ENCODE measurements at places on chromosomes 2 and 18.

- DNase-seq: no peak
Measured at GRCh38 chr2:144438801-144439631, 80.9 kb downstream of the ZEB2 start.

- no peak for DNase-seq
Measured at GRCh38 chr2:42138163-42139015, 30.8 kb upstream of the EML4 start.

- no peak for DNase-seq
Measured at GRCh38 chr2:147133286-147133908, 711.4 kb upstream of the ACVR2A start.

GRCh38 chr2:40820319-40820718, 368.4 kb upstream of the SLC8A1 start:
- no peak for DNase-seq

DNA sequence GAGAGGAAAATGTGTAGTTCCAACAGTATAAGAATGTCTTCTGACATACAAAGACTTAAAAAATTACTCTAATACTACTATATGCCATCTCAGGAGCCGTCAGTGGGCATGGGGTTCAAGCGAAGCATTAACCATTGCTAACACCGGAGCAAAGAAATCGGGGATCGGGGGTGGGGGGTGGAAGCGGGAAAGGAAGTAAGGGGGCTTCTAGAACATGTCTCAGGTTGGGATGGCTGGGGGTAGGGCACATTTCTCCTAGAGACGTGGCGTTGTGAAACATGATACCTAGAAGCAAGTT, 702 bp downstream of the LMAN1 start:
- DNase-seq: no peak

- DNase-seq: no peak
Measured at GRCh38 chr2:235045336-235045972, 93.6 kb downstream of the SH3BP4 start.

DNA sequence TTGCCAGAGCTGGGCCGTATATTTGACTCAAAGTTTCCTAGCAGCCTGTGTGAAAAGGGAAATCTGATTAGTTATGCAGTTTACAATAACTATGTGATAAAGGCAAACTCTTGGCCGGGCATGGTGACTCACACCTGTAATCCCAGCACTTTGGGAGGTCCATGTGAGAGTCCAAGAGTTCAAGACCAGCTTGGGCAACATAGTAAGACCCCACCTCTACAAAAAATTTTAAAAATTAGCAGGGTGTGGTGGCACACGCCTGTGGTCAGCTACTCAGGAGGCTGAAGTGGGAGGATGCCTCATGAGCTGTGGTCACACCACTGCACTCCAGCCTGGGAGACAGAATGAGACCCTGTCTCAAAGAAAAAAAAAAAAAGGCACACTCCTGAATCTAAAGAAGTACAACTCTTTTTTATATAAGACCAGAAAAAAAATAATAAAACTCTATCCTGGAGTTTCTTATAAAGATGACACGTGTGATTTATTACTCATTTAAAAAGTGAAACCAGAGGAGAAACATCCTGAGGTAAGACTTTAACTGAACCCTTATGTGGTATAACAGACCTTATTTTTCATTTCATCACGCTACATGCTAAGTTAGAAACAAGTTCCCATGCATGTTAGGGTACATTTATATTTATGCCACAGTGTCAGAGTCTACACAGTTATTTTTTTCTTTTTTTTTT, 32.6 kb upstream of the KCMF1 start:
- no peak for DNase-seq

GRCh38 chr2:202060218-202060617, 12.8 kb upstream of the KIAA2012 start:
- DNase-seq: no peak

DNA sequence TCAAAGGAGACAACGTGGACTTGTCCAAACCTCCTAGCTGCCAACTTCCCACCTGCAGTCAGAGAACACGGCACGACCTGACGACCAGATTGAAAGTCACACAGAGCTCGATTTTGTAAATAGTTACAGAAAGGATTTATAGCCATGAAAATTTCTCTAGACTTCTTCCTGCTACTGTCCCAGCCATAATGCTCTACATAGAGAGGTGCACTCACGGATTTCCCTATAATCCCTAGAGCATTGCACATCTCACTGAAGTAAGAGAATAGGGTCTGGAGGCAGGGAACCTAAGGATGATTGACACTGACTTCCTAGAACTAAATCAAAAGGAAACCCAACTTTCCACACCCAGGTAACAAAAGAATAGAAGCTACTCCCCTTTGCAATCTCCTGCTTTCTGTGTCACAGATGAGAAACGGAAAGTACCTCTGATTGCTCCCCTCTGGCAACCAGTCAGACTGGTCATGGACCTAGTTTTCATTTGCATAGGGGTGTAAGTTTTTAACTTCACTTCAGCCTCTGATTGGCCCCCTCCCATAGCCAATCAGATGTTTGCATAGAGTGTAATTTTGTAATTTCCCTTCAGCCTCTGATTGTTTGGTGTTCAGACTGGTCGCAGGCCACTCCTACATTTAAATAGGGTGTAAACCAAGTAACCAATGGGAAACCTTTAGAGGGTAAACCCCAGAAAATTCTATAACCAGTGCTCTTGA, 58.6 kb upstream of the FBXO11 start:
- DNase-seq: no peak

GRCh38 chr2:202088777-202089176, 15.7 kb downstream of the KIAA2012 start:
- DNase-seq: no peak

- DNase-seq: no peak
Measured at GRCh38 chr2:162245061-162245460, 1.8 kb upstream of the FAP start.

- peak; percentile 14 for DNase-seq
Measured at GRCh38 chr2:239932881-239933735, 92.0 kb downstream of the NDUFA10 start.

GRCh38 chr2:239341146-239341732, 59.6 kb downstream of the HDAC4 start:
- no peak for DNase-seq

DNA sequence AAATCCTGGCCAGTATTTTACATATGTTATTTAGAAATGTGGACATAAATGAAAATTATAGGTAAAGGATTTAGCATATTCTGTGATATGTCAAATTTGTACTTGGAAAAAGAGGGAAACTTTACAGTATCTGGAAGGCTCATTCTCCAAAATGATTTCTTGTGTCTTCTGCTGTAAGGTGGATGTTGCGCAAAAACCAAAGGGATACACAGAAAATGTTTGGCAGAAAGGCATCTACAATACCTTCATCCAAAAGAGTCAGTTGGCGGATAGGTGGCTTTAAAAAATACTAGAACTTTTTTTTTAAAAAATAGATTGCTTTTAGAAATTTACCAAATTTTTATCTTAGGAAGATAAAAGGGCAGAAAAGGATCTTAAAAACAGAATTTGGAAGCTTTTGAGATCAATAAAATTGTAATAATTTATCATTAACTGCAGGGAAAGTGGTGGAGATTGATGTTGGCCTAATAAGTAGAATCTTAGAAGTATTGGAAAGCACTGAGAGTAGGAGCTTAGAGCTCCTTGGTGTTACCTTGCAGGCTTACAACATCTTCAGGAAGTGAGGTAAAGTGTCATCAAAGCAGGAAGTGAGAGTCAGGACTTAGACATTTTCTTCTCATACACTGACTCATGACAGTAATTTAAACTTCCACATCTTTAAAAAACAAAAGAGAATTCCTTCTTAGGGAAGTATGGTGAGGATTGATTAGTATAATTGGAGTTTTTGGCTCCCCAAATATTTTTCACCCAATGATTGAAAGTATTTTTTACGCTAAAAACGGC, 2.1 kb downstream of the NABP1 start:
- DNase-seq: no peak

GRCh38 chr2:29351916-29352591, 236.8 kb downstream of the CLIP4 start:
- no peak for DNase-seq

DNA sequence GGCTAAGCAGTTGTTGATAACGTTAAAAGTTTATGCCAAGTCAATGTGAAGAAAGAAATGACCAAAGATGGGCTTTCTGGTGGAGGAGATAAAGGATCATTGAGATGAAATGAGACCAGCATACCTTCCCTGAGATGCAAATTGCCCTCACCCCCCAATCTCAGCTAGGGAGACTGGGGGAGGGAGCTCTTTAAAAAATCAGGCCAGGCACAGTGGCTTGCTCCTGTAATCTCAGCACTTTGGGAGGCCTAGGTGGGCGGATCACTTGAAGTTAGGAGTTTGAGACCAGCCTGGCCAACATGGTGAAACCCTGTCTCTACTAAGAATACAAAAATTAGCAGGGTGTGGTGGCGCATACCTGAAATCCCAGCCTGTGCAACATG, 30.9 kb upstream of the KCMF1 start:
- DNase-seq: no peak

DNA sequence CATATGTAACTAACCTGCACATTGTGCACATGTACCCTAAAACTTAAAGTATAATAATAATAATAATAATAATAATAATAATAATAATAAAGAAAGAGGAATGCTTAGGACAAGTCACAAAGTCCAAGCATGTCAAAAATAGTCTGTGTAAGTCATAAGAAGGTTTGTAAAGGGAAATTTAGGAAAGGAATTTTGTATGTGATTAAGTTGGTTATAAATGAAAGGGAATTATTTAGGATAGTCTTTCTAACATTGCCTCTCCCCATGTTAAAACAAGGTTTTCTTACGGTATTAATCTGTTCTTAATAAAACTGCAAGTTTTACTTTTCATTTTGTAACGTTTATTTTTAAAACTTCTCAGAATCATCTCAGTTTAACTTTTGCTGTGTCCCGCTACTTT, 62.8 kb downstream of the SESTD1 start:
- no peak for DNase-seq

GRCh38 chr2:113157118-113157896, 16.5 kb upstream of the PSD4 start:
- peak; percentile 64 for DNase-seq

DNA sequence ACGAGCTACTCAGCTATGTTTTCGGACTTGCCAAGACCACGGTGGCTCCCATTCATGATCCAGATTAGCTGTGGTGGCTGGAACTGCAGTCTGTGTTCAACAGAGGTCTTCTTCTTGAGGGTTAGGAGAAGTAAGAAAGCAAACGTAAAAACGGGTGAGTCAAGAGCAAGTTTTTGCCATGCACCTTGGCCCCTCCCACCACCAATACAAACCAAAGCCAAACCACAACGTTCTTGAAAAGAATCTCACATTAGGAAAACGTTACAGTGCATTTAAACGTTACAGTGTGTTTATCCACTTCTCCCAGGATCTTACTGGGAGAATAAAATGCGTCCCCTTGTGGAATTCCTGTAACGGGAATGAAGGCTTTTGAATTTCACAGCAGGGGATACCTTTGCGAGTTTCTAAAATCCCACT, 725 bp downstream of the FBXO48 start:
- no peak for DNase-seq

GRCh38 chr18:75374466-75374865, 53.0 kb downstream of the SMIM21 start:
- no peak for DNase-seq

- DNase-seq: no peak
Measured at GRCh38 chr2:49004036-49004626, 150.2 kb downstream of the FSHR start.

DNA sequence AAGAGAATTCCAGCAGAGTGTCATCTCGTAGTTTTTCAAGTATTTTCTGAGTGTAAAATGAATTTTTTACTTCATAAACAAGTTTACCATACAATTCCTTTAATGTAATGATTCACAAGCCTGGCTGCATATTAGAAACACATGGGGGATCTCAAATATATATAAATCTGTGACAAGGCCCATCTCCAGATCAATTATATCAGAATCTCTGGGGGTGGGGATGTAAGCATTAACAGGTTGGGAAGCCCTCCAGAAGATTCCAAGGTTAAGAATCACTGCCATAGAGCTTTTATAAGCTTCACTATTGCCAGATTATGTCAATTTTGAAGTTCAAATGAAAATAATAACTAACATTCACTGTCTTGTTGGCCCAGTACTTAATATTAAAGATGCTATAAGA, 111.2 kb downstream of the BAZ2B start:
- DNase-seq: no peak

- DNase-seq: no peak
Measured at GRCh38 chr2:127199223-127199622, 20.9 kb downstream of the CYP27C1 start.

GRCh38 chr2:56338232-56338631, 154.4 kb downstream of the CCDC85A start:
- DNase-seq: no peak
